ENCODE measurements at places on chromosomes 3 and 15.

GRCh38 chr3:129054605-129055104 lies 5.9 kb upstream of the GP9 start:
- no peak for DNase-seq

DNA sequence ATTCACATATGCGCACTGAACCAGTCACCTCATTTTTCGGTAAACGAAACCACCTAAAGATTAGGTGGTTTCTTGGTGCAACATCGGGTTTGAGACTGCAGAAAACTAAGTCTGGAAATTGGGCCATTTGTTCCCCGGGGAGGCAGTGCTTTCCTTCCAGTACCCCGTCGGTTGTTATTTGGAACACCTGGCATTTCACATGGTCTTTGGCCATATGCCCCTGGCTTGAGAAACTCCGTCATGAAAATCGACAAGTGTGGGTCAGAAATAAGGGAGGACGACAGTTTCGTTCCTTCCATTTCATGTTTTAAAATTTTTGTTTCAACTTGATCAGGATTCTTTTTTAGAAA lies 544 bp upstream of the GATM start:
- no peak for DNase-seq

GRCh38 chr3:54520060-54520459 lies 397.7 kb downstream of the CACNA2D3 start:
- no peak for DNase-seq

GRCh38 chr3:87437765-87438164 lies 161.4 kb upstream of the POU1F1 start:
- DNase-seq: no peak

GRCh38 chr3:153146191-153147053 lies 15.6 kb upstream of the RAP2B start:
- DNase-seq: no peak

- DNase-seq: no peak
Measured at GRCh38 chr3:27145719-27146118, 223.5 kb downstream of the NEK10 start.

GRCh38 chr15:68558318-68559305 lies 20.2 kb upstream of the CORO2B start:
- no peak for DNase-seq

- no peak for DNase-seq
Measured at GRCh38 chr3:59737241-59737640, 687.4 kb upstream of the CFAP20DC start.

DNA sequence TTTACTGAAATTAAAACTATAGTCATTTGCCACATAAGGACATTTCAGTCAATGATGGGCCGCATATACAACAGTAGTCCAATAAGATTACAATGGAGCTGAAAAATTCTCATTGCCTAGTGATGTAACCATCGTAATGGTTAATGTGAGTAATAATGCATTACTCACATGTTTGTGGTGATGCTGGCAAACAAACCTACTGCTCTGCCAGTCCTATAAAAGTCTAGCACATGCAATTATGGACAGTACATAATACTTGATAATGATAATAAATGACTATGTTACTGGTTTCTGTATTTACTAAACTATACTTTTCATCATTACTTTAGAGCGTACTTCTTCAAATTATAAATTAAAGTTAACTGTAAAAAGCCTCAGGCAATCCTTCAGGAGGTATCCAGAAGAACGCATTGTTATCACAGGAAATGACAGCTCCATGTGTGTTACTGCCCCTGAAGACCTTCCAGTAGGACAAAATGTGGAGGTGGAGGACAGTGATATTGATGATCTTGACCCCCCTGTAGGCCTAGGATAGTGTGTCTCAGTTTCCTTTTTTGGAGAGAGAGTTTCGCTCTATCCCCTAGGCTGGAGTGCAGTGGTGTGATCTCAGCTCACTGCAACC lies 102.7 kb downstream of the ATP1B3 start:
- DNase-seq: no peak

GRCh38 chr15:68485721-68486360 lies 53.9 kb upstream of the ITGA11 start:
- DNase-seq: no peak

DNA sequence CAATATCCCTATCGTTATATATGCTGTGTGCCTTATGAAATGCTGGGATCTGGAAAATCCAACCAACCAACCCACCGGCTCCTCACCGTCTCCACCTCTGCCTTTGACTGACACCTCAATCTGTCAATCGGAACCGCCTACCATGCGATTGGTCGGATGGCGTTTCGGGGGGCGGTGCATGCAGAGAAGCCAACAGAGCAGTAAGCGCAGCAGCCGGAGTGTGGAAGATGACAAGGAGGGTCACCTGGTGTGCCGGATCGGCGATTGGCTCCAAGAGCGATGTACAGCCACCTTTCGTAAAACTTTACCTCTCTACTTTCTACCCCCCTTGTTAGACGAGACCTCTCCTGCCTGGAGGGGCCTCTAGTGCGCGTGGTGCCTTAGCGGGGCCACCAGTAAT lies 6.3 kb downstream of the CLK3 start:
- DNase-seq: no peak

- DNase-seq: peak; percentile 11
Measured at GRCh38 chr3:90091549-90091948, 984.1 kb downstream of the EPHA3 start.

GRCh38 chr15:100221471-100222348 lies 120.1 kb downstream of the ADAMTS17 start:
- DNase-seq: no peak

DNA sequence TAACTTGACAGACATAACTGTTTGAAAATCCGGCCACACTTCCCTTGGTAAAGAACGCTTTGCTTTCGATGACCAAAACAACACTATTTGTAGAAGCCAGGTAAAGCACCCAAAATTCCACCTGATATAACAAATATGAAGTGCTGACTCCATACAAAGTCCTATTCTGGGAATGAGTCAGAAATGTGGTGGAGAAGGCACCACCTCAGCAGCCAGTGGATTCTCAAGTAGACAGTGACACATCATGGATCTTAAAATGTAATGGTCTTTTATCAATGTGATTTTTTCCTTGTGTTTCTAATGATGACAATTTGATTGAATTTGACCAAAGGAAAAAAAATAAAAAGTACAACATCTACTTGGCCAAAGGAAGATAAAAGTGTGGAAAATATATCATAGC lies 135.0 kb upstream of the WNT5A start:
- DNase-seq: no peak

GRCh38 chr3:22947851-22948250 lies 255.3 kb upstream of the UBE2E2 start:
- DNase-seq: no peak

DNA sequence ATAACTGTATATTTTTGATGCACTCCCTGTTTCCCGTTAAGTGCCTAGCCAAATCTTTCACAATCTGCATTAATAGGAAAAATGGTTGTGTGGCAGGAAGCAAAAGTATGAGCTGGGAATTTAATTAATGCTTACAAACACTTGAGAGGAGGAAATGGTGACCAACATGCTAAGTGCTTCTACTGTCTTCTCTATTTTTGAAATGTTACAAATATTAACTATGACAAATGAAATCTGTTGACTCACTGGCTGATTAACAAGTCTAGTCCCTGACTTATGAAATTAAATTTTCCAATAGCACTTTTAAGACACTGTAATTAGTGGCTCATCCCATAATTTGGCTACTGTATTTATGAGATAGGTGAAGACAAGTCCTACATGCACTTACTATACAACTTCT lies 446.9 kb upstream of the DPPA4 start:
- DNase-seq: no peak

DNA sequence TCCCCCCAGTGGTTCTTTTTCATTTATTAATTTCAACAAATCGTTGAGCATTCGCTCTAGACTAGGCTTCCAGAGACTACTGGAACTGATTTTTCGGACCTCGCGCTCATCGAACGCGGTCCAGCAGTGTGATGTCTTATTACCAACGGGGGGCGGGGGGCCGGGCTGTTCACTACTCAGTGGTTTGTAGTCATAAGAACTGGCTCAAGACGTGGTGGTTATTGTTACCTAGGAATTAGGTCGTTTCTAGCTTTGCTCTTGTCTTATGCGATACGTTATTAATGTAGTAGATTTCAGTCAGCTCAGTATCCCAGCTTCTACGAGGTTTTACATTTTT lies 858 bp downstream of the RBM5 start:
- no peak for DNase-seq

DNA sequence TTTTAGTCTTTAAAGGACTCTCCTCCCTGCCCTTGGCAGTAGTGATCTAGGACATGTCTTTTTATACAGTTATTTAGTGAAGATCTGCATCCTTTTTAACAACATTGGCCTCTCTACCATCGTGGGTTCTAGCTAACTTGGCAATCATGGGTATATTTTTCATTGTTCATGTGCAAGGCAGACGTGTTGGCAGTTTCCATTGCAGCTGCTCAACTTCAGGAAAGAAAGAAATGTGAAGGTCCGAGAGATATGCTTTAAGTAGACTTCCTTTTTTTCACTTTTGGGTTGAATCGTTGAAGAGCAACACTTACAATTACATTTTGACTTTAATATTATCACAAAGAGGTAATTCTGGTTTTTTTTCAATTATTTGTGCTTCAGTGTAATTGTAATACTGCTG lies 172.6 kb downstream of the SATB1 start:
- DNase-seq: no peak

- DNase-seq: no peak
Measured at GRCh38 chr3:7340795-7341194, 479.9 kb downstream of the GRM7 start.

DNA sequence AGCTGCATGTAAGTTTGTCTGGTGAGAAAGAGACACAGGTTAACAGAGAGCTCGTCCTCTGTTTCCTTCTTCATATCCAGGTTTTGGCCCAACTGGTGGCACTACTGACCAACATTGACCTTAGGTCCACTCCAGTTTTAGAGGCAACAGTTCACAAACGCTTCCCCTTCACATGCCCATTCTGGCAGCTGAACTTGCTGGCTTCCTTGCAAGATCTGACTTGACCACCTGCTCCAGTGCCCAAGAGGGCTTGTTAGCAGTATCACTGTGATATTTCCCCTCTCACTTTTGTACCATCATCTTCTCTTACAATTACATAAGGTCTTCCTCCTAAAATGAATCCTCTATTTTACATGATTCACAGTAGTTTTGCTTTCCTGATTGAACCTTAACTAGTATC lies 71.3 kb downstream of the CNTN6 start:
- DNase-seq: no peak

DNA sequence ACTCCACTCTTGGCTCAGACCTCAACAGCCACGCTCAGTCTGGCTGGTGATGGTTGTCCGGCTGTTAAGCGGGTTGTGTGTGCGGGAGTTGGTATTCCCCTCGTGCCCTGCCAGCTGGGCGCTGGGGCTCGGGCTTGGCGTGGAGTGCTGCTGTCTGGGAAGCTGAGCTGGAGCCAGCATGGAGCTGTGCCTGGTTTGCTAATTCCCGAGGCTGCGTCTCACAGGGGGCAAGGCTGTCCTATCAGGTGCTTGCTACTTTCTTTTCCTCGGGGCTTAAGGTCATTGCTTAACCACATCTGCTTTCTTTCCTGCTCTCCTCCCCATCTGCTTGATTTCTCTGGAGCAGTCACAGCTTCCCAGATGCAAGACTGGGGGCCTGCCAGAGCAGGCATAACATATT lies 29.9 kb downstream of the PDIA5 start:
- DNase-seq: no peak

DNA sequence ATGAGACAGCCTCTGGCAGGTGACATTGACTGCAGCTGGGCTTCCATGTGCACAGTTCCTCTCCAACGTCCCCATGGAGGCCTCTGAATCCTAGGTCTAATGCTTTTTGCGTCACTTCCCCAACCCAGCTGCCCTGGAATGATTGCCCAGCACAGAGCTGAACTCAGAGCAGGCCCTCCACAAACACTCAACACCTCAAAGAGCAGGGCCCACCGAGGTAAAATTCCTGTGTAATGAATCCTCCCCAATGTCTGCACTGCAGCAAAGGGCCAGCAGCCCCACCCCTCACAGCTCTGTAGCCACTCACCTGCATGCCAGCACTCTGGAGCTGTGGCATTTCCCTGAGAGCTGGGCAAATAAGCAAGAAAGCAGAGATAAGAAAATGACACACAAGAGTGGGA lies 42.6 kb upstream of the DUSP7 start:
- no peak for DNase-seq

DNA sequence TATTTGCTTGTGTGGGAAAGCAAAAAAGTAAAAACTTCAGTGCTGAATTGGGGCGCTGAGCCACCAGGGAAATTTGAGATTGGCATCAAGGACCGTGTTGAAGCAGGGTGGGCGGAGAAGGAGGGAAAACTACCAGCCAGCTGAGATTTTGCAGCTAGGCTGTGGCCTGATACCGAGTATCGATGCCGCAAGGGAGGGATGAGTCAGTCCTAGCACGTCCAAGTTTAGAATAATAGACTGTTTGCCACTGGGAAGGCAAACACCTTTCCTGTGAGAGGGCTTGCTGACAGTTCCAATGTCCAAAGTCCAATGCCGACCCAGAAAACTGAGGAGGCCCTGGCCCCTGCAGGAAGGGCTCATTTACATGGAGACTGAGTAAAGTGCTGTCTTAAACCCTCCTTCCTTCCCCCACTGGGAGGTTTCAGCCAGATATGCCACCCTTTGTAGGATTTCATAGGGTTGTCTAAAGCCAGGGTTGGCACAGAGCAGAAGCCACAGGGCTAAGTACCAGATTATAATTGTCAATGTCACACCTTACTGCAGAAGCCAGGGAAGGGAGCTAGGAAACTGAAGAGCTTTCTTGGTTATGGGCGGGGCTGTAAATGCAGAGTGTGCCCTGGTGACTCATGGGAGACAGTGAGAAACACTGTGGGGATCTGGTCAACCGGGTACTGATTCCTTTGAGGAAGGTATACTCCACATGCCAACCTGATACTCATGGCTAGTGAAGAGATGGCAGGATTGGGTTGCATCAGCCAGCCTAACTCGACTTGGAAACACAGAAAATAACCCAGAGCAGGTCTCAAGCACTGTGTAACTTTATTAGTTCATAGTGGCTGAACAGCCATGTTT lies 28.4 kb upstream of the PIK3CB start:
- DNase-seq: peak; percentile 15

- DNase-seq: peak; percentile 60
Measured at GRCh38 chr15:31360843-31361763, 34.5 kb downstream of the KLF13 start.

- DNase-seq: no peak
Measured at GRCh38 chr3:146468234-146468633, 1.1 kb downstream of the PLSCR2 start.

DNA sequence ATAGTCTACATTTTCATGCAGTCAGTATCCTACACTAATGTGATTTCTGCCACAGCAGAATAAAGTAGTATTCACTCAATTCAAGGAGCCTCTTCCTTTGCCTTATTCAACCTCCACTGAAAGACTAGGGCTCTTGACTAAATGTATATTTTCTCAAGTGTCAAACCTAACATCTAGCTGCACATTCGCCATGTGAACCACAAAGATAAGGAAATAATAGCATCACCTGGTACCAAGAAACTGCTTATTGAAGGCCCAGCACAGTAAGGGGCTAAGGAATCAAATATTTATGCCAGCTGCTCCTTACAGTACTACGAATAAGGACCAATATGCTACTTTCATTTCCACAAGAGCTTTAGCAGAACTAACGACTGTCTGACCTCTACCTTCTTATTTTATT lies 1.3 kb downstream of the SRP14 start:
- no peak for DNase-seq

- DNase-seq: no peak
Measured at GRCh38 chr3:131714585-131715220, 211.9 kb upstream of the MRPL3 start.

GRCh38 chr3:122576174-122576940 lies 1.1 kb upstream of the PARP15 start:
- no peak for DNase-seq

Measured in NCI-H1436 (cell line).